ENCODE measurements at places on chromosomes 1 and 21. TPM values are rescaled to one million over a fixed set of nuclear protein-coding genes. Genes with fewer than 3 reads are reported as not detected.

The SLC16A4 gene
- 0.48 TPM for total RNA-seq

DNA sequence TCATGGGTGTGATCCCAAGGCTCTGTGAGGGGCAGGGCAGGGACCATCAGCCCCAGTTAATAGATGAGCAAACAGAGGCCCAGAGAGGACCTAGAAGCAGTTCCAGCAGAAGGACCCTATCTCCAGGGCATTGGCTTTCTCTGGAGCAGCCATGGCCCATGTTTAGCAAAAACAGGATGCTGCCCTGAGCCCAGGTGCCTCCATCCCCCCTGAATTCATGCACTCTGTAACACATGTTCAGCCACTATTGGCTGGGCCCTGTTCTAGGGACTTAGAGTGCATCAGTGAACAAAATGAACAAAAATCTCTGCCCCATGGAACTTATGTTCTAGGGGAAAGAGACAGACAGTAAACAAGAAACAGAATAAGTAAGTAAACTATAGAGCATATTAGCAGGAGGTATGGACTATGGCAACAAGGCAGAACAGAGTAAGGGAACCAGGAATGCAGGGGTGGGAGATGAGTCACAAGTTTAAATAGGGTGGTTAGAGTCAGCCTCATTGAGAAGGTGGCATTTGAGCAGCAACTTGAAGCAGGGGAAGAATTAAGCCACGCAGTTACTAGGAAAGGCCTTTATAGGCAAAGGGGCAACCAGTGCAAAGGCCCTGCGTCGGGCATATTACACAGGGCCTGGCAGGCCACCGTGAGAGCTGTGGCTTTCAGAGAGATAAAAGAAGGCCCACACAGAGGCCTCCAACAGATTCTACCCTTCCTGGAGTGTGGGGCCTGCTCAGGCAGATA, 185.9 kb upstream of the EDN2 start:
- no peak for DNase-seq
- H3K4me1 ChIP-seq = peaks cover 55% of the 10 kb centered on the region
- H3K27me3 ChIP-seq = no peaks in the 10 kb centered on the region
- no peak overlapping the region for H3K27ac ChIP-seq

GRCh38 chr1:87977145-87977544, 648.5 kb downstream of the LMO4 start:
- no peaks in the 10 kb centered on the region for H3K36me3 ChIP-seq
- H3K27ac ChIP-seq = no peak overlapping the region
- H3K4me1 ChIP-seq = no peaks in the 10 kb centered on the region
- H3K4me3 ChIP-seq = no peak overlapping the region

GRCh38 chr1:201557572-201557958, 18.6 kb downstream of the NAV1 start:
- H3K4me3 ChIP-seq = no peak overlapping the region
- H3K27ac ChIP-seq = no peak overlapping the region
- no peak for DNase-seq
- peaks cover 18% of the 10 kb centered on the region for H3K27me3 ChIP-seq

- H3K27ac ChIP-seq = no peak overlapping the region
- H3K4me3 ChIP-seq = no peak overlapping the region
- no peaks in the 10 kb centered on the region for H3K4me1 ChIP-seq
- H3K36me3 ChIP-seq = no peaks in the 10 kb centered on the region
Measured at GRCh38 chr21:20729376-20729775, 268.8 kb upstream of the NCAM2 start.

DNA sequence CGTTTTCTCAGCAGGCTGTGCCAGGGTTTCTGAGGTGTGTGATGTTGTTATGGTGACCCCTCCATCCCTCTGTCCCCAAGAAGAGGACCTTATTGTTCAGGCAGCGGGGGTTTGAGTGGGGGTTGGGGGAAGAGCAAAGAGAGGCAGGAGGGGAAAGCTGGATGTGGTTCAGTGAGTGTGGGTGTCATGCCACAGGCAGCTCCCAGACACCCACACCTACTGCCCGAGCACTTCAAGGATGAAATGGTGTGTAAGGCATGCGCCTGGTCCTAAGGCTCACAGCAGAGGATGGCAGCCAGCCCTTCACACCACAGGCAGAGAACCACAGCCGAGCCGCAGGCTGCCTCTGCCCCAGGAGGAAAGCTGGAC, 49.9 kb upstream of the STUM start:
- no peaks in the 10 kb centered on the region for H3K4me1 ChIP-seq
- peaks cover 31% of the 10 kb centered on the region for H3K27me3 ChIP-seq
- peaks cover 5% of the 10 kb centered on the region for H3K36me3 ChIP-seq
- H3K4me3 ChIP-seq = no peak overlapping the region
- H3K27ac ChIP-seq = no peak overlapping the region
- no peak for DNase-seq

DNA sequence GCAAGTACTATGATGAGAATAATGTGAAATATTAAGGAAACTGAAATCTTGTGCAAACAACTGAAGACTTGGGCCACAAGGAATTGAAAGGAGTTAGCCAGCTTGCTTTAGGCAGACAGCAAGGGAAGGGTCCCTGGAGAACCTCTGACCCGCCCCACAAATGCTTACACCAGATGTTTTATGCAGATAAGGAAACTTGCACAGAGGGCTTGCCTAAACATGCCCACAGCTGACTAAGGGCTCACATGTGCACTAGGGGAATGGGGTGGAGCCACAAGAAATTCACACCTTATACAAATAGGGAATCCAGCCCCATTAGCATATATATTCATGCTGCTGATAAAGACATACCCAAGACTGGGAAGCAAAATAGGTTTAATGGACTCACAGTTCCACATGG, 86.1 kb upstream of the CYYR1 start:
- H3K4me1 ChIP-seq = no peaks in the 10 kb centered on the region
- H3K27me3 ChIP-seq = no peaks in the 10 kb centered on the region
- DNase-seq = no peak
- no peaks in the 10 kb centered on the region for H3K36me3 ChIP-seq
- H3K27ac ChIP-seq = no peak overlapping the region

The STPG1 gene
- total RNA-seq = 5.4 TPM

The PCP4 gene
- total RNA-seq = not detected

DNA sequence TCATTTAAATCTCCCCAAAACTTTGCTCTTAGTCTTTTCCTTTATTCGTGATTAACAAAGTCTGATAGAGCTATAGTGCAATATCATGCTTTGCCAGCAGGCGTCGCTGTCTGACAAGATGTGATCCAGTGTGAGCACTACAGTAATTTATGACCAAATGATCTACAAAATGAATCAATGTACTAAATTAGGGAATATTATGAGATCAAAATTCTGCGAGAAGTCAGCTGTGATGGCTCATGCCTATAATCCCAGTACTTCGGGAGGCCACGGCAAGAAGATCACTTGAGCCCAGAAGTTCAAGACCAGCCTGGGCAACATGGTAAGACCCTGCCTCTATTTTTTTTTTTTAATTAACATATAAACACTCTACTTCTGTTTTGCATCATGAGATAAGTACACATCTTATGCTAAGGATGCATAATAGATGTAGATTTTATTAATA, 3.6 kb upstream of the SPSB1 start:
- peaks cover 22% of the 10 kb centered on the region for H3K4me1 ChIP-seq
- peaks cover 11% of the 10 kb centered on the region for H3K36me3 ChIP-seq
- H3K27ac ChIP-seq = no peak overlapping the region
- DNase-seq = peak; percentile 75

GRCh38 chr1:113991467-113991997, 12.3 kb downstream of the OLFML3 start:
- H3K4me3 ChIP-seq = no peak overlapping the region
- H3K4me1 ChIP-seq = no peaks in the 10 kb centered on the region
- H3K36me3 ChIP-seq = peaks cover 18% of the 10 kb centered on the region

GRCh38 chr1:71908871-71909390, 373.4 kb downstream of the NEGR1 start:
- no peaks in the 10 kb centered on the region for H3K27me3 ChIP-seq
- DNase-seq = no peak
- no peaks in the 10 kb centered on the region for H3K36me3 ChIP-seq
- no peak overlapping the region for H3K4me3 ChIP-seq
- H3K4me1 ChIP-seq = no peaks in the 10 kb centered on the region

The RUNX3 gene
- 186 TPM for total RNA-seq
